ENCODE measurements at places on chromosomes 16 and 17.

DNA sequence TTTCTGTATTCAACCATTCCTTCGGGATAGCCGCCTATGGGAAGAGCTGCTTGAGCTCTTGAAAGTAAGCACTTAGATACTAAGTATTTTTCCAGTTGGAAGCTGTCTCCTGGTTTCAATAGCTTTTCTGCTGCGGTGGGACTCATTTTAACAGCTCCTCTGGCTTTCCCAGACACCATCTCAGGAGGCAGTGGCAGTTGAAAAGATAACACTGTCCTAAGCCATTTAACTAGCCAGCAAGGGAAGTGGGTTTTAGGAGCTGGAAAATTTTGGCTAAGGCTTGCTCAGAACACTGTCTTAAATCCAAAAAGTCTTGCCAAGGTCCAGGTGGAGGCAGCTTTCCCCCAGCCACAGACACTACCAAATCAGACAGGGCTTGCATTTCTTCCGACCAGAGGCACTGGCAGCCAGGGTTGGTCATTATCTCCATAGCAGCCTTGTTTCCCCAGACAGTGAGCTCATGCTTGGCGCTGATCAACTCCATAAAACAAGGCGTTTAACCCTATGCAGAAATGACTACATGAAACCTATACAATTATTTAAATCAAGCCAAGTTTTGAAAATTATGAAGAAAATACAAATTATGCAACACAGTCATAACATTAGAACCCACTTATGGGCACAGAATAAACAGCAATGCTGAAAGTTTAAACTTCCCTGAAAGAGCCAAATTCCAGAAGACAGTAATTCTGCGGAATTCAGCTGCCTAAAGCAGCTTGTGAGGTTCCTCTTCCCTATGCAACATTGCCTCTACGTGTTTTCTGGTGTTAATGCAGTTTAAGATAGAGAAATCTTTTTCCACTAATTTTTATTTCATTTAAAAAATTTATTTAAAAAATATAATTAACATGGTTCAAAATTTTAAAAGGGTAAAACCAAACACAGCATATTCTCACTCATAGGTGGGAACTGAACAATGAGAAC lies 25.0 kb downstream of the GABARAPL2 start:
- no peak for DNase-seq

GRCh38 chr17:28398280-28398981 lies 7.6 kb downstream of the SLC46A1 start:
- DNase-seq = no peak

DNA sequence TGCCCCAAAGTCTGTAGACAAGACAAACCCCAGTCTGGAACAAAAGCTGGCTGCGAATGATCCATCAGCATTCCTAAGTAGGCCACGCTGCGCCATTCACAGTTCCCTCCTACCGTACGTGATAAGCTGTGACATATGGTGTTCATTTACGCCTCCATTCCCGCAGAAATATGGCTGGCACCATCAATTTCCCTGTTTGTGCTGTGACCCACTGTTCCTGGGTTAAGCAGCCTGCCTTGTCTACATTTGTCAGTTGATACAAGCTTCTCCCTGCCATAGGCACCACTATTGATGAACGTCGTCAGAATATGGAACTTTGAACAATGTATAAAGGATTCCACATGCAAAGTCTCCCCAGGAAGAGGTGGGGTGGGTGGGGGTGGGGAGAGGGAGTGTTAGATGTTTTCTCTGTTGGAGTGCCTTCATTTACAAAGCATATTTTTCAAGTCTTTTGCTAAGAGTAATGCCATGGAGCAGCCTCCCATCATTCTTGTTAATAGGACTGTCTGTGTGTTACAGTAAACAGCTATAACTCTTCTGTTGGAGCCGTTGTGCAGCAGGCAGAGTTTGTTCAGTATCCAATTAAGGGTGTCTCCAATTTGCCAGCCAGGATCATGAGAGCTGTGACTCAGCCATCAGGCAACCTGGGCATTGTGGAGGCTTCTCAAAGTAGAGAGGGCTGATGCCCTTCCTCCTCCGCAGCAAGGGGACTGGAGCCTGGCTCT lies 294.6 kb downstream of the TMEM114 start:
- DNase-seq = no peak

DNA sequence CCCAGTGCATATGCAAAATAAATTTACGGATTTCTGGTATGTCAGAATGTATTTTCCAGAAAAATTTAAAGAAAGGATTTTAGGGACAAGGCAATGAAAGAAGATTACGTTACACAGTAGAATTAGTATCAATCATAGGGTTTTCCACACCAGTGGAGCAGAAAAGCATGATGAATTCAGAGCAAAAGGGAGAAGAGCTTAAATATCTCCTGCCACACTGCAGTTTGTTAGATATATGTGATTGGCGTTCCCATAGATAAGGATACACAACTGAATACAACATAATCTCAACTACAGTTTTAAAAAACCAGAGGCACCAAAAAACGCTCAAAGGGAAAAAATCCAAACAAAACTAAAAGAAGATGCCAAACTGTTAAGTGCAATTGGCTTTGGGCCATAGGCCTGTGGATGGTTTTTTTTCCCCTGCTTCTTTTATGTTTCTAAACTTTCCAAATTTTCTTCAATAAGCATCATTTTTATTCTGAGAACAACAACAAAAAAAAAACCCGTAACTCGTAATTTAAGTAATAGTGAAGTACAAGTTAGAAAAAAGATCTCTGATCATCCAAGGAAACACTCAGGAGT lies 22.3 kb downstream of the MARF1 start:
- no peak for DNase-seq
